ENCODE measurements at places on chromosomes 13 and 19.

DNA sequence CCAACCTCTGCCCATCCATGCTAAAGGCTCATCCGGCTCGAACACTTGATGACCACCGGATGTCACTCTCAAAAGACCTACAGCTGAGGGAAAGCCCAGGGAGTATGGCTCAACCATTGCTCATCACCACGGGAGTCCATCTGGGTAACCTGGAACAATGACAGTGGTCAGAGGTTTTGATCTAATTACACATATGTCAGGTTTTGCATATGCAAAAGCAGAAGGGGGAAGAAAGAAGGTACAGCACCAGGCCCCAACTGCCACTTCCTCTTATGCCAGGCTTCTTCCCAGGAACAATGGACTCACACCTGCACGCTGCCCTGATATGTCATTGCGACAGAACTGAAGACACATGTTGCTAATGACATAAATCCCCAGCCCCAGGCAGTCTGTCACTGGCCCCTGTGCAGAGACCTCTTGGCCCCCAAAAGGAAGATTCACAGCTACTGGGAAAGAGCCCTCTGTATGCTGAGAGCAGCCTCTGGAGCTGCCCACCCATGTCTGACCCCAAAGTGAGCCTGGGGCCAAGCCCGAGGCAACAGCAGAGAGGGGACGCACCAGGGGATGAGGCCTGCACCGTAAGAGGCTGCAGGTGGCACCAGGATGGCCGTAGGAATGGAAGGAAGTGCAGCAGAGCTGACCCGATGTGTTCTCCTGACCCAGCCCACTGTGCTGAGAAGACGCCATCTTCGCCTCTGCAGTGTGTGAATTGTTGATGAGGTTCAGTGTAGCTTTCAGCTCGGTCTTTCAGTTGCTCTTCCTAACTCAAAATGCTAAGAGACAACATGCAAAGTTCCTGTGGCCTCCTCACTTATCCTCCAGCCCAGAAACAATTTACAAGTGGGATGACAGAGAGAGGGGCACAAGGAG lies 26.3 kb downstream of the EPS15L1 start:
- no peak for DNase-seq

DNA sequence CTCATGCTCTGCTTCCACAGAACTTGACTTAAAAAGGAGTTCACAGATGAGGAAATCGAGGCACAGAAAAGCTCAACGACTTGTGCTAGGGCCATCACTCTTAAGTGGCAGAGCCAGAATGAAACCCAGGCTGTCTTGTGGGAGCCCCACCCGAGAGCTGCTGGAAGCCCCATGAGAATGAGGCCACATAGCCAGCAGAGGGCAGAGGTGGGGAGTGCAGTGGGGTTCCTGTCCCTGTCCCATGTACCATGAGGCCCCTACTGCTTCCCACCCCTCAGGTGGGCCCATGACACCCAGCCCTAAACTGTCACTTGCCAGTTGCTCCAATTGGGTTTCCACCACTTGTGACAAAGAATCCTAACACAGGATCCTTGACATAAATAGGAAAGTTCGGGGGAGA lies 175.9 kb downstream of the IRS2 start:
- DNase-seq: peak; percentile 13

DNA sequence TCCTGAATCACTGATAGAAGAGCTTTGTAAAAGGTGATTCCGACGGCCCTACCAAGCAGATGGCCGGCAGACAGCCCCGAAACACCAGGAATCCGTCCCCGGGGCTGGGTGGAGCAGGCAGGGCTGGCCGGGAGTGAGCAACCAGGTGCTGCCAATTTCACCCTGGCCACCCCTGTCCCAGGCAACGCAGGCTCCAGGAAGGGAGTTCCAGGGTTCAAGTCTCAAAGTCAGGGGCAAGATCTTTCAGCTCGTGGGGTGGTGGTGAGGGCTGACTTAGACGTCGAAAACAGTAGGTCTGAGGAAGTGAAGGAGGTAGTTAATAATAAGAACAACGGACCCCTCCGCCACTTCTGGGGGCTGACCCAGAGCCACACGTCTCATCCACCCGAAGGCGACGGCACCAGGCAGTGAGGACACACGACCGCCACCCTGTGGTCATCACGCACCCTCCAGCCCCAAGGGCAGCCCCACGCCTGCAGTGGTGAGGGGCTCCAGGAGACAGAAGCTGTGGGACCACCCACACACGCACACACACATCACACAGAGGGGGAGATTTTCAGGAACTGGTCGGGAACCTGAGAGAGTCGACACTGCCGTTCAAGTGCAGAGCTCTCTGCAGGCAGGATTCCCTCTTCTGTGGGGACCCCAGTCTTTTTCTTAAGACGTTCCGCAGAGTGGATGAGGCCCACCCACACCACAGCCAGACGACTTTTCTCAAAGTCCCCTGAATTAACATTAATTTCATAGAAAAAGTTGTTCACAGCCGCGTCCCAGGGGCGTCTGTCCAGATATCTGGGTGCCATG lies 67.2 kb downstream of the SPACA7 start:
- peak; percentile 18 for DNase-seq

- DNase-seq: no peak
These were observed 19.0 kb downstream of the CYP2F1 start for GRCh38 chr19:41133260-41133659.

- DNase-seq: no peak
These were observed 12.0 kb downstream of the FPR2 start for GRCh38 chr19:51772977-51773376.

DNA sequence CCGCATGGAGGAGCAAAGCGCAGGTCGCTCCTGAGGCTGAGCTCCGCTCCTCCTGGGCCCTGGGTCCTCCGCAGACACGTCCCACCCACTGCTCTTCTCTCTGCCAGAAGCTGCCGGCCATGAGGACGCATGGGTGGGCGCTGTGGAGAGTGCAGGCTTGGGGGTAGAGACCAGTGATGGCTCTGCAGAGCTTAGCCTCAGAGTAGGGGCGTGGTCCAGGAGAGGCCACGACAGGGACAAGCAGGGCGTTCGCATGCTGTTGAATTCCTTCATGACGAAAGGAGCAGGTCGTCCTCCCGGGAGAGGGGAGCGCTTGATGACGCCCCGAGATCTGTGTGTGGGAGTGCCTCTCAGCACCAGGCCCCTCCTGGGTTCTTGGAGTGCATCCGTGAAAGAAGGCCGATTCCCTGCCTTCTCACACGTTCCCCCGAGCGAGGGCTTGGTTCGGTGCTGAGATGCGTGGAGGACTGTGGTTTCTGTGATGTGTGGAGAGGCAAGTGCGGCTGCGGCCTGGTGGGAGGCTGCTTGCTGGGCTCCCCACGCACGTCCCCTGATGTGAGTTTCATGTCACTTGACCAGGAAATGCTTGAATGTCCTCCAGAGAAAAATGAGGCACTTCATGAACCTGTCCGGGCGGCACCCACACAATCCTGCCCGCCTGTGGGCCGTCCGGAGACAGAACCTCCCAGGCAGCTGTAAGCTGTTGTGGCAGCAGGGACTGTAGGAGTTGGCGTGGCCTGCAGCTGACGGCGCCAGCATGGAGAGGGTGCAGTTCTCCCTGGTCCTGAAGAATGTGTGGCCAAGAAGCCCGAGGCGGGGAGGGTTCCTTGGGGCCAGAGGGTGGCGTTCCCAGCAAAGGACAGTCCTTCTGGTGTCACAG lies 4.5 kb downstream of the SF3A2 start:
- no peak for DNase-seq

DNA sequence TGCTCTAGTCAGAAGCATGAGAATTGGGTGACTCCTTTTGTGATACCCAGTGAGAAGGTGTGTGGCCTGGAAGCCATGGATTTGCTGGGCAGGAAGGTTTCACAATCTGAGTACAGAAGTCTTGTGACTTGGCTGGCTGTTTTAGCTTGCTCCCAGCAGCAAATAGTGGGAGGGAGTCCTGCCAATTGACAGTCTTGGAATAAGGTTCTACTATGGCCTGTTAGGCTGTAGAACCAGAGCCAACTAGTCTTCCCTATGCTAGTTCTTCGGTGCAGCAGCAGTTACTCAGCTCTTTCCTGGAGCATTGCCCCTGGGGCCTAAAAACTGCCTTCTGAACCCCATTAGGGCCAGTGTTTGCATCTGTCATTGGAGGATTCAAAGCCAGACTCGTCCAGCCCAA lies 1935.4 kb upstream of the PCDH20 start:
- no peak for DNase-seq

GRCh38 chr13:25980255-25980654 lies 71.6 kb downstream of the SHISA2 start:
- DNase-seq: no peak

DNA sequence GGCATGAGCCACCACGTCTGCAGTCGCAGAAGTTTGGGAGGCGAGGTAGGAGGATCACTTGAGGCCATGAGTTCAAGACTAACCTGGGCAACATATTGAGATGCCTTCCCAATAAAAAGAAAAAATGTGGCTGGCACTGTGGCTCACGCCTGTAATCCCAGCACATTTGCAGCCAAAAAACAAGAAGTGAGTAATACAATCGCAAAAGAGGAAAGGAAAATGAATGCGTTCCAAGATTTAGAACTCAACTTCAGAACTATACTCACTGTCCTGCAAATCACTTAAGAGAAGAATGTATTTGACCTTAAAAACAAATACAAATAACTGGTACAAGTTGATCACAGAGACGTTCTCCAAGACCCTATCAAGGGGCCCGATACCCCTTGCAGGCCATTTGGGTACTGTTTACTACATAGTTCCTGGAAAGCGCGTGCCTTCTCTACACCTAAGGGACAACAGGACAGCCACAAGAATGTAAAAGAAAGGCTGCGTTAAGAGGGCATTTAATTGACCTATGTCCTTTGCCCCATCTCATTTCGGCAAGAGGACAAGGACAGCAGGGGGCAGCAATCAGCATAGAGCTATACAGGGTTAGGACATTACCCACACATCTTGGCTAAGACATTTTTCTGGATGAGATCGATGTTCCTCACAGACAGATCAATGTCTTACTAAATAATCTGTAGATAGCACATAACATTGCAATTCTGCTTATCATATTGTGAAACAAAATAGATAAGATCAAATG lies 41.3 kb downstream of the FLT3 start:
- peak; percentile 46 for DNase-seq

DNA sequence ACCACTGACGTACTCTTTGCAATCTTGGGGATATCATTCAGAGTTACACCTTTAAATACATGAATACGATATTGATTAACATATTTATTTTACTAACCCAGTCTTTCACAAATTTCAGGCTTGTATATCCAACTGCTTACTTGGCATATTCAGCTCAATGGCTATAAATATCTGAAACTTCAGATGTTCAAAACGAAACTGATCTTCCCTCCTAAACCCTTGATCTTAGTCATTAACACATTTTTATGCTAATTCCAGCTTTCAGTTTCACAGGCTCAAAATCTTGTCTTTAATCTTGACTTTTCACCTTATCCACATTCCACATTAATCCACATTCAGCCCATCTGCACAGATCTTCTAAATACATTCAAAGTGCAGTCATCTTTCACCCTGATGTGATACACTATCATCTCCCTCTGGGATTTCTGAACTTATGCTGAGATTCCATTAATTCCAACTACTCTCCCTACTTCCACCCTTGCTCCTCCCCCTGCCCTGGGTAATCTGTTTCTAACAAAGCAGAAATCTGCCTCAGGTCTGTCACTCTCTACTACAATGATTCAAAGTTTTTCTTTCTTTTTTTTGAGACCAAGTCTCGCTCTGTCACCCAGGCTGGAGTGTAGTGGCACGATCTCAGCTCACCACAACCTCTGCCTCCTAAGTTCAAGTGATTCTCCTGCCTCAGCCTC lies 387.2 kb downstream of the GPC5 start:
- peak; percentile 0 for DNase-seq

DNA sequence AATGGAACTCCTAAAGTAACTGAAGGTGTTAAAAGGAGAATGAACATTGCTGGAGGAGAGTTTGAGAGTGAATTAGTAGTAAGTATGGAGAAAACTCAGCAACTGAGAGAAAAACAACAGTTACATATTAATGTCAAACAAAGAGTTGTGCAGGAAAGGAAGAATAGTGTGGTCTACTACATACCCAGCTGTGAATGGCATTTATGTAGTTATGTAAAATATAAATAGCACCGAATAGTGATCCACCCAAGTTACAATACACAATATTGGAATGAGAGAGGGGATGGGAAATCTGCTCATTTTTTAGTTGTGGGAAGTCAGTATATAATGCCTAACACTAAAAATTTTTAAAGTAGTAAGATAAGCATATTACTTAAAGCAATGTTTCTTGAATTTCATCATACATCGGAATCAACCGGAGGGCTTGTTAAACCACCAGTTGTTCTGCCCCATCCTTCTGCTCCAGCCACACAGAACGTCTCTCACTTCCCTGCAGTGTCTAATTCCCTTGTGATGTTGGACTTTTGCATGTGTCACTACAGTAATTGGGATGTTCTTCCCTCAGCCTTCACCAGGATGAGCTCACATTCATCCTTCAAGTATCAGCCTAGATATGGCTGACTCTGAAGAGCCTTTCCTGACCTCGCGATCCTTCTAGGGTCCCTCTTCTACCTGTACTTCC lies 11.5 kb downstream of the CCDC70 start:
- no peak for DNase-seq

DNA sequence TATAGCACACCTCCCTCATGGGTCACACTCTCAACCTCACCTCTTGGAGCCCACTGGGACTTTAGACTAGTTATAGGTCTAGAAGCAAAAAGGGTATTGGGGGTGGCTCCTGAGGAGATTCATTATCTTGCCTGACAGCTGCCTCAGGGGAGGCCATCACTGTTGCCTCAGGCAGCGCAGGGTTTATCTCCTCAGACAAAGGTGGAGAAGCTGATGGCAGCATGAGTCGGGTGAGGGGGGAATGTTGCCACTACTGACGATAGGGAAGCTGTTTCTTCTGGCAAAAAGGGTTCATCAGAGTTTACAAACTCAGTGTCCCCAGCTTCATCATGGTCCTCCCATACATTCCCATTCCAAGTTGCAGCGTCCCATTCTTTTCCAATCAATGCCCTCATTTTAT lies 562.4 kb downstream of the IRS2 start:
- no peak for DNase-seq

DNA sequence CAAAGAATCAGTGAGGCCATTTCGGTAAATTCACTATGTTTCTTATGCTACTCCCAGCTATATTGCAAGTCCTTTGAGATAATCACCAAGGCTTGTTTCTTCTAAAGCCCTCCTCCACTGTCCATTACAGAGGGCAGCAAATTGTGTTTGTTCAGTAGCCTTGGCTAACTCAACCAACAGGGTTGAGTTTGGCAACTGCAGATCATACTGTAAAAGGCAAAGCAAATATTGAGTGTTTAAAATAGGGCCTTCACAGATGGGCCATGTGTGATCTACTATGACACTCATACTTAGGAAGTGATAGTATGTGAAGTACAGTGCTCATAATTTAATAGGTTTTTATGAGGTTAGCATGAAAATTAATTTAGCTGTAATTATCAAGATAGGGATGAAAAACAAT lies 171.3 kb downstream of the DACH1 start:
- no peak for DNase-seq

GRCh38 chr19:21321134-21321533 lies 8.1 kb downstream of the ZNF708 start:
- no peak for DNase-seq

GRCh38 chr13:103866048-103866447 lies 799.8 kb upstream of the SLC10A2 start:
- DNase-seq: no peak

- no peak for DNase-seq
These were observed 35.5 kb upstream of the CSNK1A1L start for GRCh38 chr13:37141011-37141410.
